NCI-H187 treated with DMSO at 0.1 percent for 48 hours (cell line): ENCODE measurements at places on chromosomes 12 and 14.
A peak's percentile ranks its signal among the peaks of the same experiment; 100 is the strongest.

DNA sequence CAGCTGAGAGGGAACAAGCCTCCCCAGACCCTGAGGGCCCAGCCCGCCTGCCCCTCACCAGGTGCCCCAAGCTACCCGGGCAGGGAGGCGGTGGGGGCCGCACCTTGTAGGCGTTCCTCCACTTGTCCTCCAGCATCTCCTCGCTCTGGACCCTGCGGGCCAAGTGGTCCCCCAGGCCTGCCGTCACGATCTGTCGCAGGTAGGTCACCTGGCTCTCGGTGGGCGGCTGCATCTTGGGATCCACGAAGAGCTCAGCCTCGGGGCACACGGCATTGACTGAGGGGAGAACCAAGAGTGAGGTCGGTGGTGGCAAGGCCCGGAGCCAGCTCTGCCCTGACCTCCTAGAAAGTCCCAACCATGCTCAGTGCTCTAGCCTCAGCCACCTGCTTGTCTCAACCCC lies 36.6 kb downstream of the DHX37 start:
- no peak for DNase-seq

GRCh38 chr12:23550753-23551152 lies 398.7 kb downstream of the SOX5 start:
- no peak for DNase-seq

- no peak for DNase-seq
Observed at GRCh38 chr12:126667339-126667738, 1599.6 kb upstream of the TMEM132C start.

GRCh38 chr14:95291859-95292542 lies 27.7 kb downstream of the CLMN start:
- no peak for DNase-seq

GRCh38 chr14:57302883-57303282 lies 34.1 kb downstream of the AP5M1 start:
- no peak for DNase-seq

DNA sequence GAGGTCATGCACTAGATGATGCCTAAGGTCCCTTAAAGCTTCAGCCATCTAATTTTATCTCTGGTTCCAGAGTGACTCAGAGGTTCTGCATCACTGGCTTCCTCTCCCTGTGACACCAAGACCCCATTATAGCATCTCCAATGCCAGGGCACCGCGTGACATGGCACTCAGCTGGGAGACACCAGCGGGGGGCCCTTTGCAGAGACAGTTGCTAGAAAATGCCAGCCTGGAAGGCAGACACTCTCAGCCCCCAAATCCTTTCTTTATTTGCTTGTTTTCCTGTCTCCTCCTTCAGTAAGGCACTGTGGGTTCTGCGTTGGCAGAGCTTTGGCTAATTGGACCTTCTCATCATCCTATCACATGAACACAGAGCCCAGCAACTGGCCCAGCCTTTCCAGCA lies 123.5 kb upstream of the VRK1 start:
- DNase-seq = no peak

DNA sequence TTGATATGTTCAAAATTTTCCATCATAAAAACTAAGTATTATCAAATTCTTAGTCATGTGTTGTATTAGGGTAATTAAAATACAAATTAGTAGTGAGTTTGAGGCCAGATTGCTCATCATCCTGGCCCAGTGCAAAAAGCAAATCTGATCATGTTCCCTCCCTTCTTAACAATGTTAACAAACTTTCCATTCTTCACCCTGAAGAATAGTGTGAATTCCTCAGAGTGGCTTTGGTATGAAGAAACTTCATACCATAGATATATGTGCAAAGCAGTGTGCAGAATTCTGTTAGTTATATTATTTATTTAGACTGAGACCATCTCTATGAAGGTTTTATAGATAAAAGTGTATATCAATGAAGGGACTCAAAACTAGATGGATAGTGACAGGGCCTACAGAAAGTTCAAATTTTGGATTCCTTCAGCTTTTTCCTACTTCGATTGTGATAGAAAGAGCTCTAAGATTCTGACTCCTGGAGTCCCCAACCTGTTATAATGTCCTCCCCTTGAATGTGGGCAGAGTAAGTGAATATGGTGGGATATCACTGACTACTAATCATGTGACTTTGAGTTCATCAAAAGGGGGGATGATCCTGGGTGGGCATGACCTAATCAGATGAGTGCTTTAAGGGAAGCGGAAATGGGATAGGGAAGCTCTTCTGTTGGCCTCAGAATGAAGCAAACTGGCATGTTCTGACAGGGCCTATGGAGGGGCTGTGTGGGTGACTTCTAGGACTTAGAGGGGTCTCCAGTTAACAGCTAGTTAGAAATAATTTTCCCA lies 271.4 kb downstream of the BTG1 start:
- no peak for DNase-seq

GRCh38 chr12:4817880-4818279 lies 91.8 kb upstream of the KCNA1 start:
- peak; percentile 48 for DNase-seq

DNA sequence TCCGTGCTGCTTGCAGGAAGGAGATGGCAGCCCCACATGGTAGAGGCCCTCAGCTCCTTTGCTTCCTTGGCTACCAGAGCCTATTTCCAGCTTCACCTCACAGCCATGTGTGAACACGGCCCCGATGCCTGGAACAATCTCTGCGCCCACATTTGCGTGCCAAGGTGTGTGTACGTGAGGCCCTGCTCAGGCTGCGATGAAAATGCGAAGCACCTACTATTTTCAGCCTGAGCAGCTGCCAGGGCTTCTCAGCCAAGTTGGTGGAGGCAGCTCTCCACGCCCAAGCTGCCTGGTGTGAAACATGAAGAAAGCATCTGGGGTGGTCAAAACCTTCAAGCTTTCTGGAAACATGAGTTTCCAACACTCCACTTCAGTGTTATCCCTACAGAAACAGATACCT lies 177.8 kb upstream of the EGLN3 start:
- DNase-seq = no peak

GRCh38 chr14:100823413-100824080 lies 2.4 kb upstream of the MEG3 start:
- no peak for DNase-seq

DNA sequence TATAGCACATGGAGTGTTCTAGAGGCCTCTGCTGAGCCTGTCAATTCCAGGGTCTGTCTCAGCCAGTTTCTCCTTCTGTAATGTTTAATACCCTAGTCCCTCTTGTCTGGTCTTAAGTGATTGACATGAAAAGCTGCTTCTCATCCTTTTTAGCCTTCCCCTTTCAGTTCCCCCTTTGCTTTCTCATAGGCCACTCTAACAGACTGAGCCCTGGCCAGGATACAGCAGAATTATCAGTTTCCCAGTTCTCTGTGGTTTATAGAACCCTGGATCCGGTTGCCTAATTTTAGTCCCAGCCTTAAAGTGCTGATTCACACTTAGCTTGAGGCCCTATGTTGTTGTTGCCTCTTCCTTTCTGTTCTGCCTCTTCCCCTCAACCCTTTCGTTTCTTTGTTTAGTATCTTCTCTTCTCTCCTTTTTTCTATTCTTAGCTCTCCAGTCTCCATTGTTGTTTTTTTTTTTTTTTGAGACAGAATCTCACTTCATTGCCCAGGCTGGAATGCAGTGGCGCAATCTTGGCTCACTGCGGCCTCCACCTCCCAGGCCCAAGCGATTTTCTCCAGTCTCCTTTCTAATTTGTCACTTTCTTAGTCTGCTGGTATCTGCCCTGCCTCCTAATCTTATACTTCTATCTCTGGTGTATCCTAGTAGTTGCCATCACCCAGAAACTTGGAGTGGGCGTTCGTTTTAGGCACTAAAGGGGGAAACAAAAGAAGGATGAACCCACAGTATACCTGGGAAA lies 2.9 kb upstream of the BIN2 start:
- DNase-seq = no peak

DNA sequence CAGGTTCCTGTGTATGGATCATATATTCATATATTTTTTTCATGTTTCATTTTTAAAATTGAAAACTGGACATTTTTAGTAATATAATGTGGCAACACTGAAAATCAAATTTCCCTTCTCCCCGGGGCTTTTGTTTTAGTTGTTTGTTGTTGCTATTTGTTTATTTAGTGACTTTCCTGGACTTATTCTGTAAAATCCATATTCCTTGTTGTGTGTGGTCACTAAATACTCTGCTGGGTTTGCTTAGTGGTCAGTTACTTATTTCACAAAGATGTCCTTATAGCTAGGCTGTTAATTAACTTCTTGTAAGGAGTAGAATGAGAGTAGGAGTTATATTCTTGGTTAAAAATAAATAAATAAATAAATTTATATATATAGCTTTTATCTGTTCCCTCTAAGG lies 121.6 kb upstream of the MED13L start:
- DNase-seq = no peak

- DNase-seq = peak; percentile 19
Observed at GRCh38 chr14:45610318-45610717, 357.3 kb upstream of the MIS18BP1 start.

DNA sequence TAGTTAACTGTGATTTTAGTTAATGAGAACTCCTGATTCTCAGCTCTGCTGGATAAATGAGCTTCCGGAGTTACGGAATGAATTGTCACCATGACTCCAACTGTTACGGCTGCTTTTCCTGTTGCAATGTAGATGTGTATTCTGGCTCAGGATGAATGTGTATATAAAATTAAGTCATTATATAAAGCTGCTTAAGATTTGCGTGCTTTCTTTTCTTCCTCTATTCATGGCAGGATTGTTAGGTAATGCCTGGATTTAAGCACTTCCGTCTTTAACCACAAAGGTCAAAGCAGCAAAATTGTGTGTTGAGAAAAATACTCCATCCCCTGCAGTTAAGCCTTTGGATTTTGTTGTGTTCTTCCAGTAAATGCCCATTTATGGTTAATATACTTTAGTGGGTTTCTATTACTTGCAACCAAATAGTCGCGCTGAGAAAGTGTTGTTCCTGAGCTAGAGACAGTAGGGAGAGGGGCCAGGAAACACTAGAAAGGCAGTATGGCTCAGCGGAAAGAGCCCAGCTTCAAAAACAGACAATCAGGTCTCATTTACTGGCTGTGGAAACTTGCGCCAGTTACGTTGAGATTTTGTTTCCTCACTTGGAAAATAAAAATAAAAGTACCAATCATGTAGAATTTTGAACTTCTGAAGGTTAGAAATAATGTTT lies 9.4 kb upstream of the CCDC175 start:
- no peak for DNase-seq

- no peak for DNase-seq
Observed at GRCh38 chr12:94829552-94829951, 173.9 kb downstream of the NDUFA12 start.

DNA sequence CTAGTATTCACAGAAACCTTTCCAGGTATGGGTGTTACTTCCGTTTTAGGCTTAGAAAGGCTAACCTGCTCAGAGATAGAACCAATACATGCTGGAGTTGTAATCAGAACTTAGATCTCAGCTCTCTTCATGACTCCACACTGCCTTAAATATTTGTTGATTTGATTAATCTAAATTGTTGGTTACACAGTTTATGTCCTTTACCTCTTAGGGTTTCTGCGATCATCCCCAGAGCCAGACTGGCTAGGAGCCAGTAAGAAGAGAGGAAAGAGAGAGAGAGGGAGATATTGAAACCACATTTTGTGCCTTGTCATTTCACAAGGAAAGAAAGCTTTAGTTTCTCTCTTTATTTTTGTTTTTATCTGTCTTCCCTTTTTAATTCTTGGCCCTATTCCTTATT lies 16.8 kb upstream of the MGP start:
- DNase-seq = no peak

DNA sequence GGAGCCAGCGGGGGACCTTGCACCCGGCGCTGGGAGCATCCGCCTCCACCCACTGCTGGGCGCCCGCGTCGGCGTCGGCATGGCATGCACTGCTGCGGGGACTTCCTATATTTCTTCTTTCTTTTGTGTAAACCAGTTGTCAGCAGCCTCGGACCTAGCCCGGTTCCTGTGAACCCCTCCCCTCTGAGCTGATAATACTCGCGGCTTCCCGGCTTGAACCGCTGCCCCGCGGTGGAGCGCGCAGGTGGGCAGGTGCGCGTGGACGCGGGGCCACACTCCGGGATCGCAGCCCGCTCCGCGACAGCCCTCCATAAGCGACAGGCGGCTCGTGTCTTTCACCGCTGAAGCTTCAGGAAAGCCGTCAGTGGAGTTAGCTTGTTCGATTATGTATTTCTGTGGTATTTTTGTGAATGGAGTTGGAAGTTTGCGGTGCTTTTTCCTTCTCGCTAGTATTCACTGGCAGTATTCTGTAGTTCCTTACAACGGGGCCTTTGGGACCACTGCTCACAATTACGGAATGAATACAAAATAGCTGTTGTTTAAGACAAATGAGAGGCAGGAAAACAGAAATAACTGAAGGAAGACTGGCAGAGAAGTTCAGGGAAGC lies 870 bp downstream of the BMAL2 start:
- no peak for DNase-seq

DNA sequence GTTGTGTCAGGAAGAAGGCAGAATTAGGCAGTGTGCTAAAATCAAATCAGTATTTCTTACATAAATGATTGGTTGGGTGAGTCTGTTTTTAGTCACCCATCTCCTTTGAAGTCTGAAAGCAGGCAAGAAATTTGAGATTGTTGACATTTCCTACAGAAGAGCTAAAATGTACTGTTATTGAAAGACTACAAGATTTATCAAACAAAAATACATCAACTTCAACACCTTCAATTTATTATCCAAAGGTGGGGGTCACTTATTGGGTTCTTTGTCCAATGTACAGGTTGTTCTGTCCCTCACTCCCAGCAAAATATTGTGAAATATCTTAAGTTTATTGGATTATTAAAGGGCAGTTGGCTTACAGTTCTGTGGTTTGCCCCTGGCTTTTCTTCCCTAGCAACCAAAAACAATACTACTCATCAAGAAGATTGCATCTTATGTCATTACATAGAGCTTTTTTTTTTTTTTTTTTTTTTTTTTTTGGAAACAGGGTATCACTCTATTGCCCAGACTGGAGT lies 20.6 kb upstream of the PKP2 start:
- no peak for DNase-seq

- DNase-seq = no peak
Observed at GRCh38 chr12:31876568-31877424, 82.4 kb upstream of the RESF1 start.

DNA sequence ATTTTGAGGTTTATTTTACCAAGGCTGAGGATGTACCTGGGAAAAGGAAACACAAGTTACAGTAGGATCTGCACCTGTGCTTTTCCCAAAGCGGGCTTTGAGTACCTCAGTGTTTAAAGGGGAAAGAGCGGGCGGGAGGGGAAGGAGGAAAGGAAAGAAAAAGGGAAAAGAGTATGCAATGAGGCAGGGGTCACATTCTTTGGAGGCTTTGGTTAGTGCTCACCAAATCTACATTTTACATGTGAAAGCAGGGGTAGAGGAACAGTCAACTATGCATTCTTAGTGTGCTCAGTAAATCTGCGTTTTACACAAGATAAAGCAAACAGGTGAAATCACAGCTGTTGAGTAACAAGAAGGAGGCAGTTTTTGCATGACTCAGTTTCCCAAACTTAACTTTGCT lies 242.2 kb downstream of the TMEM132C start:
- no peak for DNase-seq

- DNase-seq = no peak
Observed at GRCh38 chr12:47271800-47272239, 192.1 kb upstream of the AMIGO2 start.

- DNase-seq = no peak
Observed at GRCh38 chr12:4607056-4607455, 41.8 kb downstream of the AKAP3 start.

DNA sequence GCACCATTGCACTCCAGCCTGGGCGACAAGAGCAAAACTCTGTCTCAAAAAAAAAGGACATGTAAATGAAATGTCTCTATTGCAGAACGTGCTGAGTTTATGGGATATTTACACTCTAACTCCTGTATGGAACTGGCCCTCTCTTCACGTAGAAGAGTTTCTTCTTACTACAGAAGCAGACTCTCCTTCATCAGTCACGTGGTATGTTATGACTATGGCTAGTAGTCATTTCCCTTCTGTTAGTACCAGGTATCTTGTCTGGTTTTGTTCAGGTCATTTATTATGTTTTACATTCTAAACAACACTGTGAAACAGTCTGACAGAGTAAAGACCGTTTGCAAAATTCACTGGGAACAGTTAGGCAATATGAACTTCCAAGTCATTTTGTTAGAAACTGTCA lies 20.3 kb downstream of the KNTC1 start:
- DNase-seq = no peak
